ENCODE measurements at places on chromosomes 2 and 18.
A peak's percentile ranks its signal among the peaks of the same experiment; 100 is the strongest.

DNA sequence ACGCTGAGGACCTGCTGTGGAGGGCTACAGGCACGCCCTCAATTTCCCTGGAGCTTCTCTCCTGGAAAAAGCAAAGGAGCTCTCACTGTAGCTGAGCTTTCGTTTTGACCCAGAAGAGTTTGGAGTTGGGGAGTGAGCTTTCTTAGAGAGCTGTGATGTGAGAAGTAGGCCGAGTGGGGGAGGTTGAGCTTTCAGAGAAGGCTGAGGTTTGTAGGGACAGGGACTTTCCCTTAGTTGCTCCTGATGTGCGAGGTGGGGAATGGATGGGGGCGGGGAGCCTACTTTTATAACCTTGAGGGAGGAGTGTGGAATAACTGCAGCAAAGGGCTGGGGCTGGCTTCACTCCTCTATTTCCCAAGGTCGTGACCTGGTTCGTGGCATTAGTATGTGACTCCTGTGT, 47.1 kb downstream of the ZNF532 start:
- DNase-seq = no peak

- DNase-seq = no peak
Measured at GRCh38 chr2:98867539-98868309, 68.3 kb downstream of the CRACDL start.

GRCh38 chr2:109385506-109385905, 228.3 kb downstream of the SEPTIN10 start:
- DNase-seq = no peak

DNA sequence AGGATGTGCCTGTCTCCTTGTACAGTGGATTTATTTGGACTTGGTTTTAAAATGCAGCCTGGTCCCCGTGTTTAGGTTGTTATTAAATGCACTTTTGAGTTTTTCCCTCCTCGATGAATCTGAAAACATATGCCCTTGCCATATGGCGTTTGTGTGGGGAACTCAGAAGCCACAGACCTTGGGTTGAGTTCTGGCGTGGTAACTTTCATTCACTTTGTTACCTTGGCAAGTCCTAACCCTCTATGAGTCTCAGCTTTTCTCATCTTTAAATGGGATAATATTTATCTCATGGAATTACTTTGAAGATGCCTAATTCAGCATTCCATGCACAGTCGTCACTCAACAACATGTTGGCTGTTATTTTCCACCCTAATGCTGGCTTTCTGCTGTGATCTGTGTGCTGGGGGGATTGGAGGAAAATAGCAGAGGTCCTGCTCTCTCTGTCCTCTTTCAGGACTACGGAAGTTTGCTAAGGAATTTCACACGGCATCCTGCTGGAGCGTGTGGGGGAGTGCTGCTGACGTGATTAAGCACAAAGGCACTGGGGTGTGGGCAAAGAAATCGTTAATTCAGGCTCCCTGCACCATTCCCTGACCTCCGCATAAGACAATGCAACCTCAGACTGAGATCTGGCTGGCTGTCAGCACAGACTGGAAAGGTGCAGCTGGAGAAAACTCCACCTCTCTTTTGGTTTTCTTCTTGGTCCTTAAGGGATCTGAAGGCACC, 61.7 kb downstream of the LDLRAD4 start:
- DNase-seq = no peak

GRCh38 chr18:57951999-57952774, 91.8 kb upstream of the NEDD4L start:
- DNase-seq = no peak

DNA sequence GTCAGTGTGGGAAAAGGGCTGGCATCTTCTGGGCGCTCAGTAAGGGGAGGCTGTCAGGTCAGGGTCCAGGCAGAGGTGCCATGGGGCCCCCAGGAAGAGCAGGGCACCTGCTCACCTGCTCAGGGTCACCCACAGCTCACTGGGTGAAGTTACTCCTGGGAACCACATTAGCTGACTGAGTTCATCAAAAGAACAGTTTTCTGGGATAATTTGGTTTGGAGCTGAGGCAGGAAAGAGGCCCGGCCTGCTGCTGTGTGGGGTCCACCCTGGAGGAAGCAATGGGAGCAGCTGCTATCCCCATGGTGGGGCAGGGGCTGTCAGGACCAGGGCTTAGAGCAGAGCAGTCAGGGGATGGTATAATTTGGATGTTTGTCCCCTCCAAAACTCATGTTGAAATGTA, 97.2 kb upstream of the GPC1 start:
- DNase-seq = no peak

DNA sequence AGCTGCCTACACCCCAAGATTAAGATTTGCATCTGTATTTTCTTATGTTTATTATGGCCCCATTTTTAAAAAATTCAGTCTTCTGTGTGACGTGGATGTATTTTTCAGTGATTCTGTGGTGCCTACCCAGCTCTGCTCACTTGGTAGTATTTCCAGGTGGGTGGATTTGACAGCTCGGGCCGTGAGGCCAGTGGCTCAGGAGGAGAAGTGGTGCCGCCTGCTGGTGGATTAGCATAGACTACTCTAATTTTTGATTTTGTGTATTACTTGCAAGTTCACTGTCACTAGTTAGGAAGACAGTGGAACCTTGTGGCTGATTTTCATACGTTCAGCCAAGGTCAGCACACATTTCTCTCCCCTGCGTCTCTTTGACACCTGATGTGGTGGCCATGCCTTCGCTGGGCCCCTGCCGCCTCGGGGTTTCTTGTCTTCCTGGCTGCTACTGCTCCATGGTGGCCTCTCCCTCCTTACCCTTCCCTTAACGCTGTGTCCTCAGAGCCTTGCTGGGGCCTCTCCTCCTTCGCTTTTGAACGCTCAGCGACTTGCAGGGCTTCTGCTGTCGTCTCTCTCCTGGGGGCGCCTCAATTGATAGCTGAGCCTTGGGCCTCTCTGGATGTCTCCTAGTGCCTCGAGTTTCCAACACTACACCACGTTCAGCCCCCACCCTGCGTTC, 89.4 kb downstream of the DGKD start:
- DNase-seq = peak; percentile 78

GRCh38 chr2:107473150-107473549, 353.5 kb upstream of the RGPD4 start:
- no peak for DNase-seq

DNA sequence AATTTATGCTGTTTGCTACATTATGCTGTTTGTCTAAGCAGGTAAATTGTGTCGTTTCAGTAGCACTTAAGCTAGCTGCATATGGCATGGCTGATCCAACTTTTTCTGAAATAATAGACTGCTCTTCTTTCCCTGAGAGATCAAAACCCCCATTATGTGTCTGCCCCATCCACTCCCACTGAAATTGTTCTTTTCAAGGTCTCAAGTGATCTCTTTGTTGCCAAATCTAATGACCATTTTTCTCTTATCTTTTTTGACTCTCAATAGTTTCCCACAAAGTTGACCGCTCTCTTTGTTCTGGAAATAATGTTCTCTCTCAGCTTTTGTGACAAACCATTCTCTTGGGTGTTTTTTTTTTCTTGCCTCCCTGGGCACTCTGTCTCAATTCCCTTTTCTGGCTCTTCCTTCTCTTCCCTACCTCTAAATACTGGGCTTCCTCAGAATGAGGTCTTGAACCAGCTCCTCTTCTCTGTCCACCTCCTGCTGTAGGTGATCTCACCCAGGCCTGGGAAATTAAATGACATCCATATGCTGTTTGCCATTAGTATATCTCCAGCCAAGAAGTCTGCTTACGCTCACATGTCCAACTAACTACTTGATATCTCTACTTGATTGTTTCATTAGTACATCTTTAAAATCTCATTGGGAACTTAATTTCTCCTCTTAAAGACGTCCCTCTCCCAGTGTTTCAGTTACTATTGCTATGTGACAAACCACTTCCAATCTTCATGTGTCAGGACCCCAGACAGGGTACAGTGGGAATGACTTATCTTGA, 107.3 kb upstream of the TLK1 start:
- DNase-seq = no peak

DNA sequence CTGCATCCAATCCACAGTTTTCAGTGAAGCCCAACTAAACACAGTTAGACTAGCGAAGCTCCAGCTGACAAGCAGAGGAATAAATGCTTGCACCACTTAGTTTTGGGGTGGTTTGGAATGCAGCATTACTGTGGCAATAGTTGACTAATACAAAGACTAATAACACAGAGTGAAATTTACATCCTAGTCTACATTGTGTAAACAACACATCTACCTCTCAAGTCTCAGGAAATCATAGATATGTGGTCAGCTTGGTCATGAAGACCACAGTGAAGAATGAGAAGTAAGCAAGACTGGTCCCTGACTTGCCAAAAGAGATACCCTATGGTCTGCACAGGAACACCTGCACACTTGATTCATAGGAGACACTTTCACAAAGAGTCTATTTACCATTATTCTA, 155.1 kb upstream of the TANK start:
- no peak for DNase-seq

DNA sequence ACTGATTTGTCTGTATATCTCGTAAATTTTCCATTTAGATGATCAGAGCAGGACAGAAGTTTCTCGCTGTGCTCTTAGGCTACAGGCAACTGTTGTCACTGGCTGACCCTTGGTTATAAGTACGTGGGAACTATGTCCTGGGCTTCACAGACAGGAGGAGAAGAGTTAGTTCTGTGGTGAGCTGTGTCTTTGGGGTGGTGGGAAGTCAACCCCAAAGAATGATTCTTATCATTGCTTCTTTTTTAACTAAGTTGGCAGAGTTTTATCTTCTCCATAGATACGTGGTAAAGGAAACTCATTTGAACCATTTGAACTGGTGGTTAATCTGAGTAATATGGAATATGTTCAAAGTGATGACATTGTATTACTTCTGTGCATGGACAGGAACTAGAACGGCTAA, 230.6 kb upstream of the EPAS1 start:
- no peak for DNase-seq

DNA sequence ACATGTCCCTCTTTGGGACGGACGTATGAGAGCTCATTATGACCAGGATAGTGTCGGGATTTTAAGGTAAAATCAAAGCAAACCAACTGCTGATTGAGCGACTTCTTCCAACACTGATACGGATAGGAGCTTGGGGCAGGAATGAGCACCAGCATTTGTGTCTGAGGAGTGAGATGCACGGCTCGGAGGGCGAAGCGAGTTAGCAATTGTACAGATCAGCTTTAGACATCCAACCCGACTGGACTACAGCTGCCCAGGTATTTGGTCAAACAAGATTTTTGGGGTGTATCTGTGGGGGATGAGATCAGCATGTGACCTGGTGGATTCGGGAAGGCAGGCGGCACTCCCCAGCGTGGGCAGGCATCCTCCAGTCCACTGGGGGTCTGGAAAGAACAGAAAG, 76.1 kb downstream of the NDUFA10 start:
- no peak for DNase-seq

DNA sequence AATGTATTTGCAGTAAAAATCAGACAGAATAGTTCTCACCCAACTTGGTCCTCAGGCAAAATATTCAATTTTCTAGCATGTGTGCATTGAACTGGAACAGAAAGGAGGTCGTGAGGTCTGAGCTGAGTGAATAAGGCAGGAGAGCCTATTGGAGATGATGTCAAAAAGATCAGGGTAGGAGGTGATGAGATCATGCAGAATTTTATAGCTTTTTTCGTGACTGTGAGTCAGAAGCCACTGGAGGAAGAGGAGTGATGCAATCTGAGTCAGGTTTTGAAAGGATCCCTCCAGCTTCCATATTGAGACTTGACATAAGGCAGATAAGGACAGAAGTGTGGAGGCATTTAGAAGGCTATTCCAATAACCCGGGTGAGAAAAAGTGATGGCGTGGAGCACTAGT, 299.5 kb upstream of the SOX11 start:
- DNase-seq = no peak

- no peak for DNase-seq
Measured at GRCh38 chr2:119544075-119544938, at the start of gene CFAP221. CFAP221 (plus strand) TSS chr2:119544449; CDS start chr2:119546132, 1,683 bp downstream.

DNA sequence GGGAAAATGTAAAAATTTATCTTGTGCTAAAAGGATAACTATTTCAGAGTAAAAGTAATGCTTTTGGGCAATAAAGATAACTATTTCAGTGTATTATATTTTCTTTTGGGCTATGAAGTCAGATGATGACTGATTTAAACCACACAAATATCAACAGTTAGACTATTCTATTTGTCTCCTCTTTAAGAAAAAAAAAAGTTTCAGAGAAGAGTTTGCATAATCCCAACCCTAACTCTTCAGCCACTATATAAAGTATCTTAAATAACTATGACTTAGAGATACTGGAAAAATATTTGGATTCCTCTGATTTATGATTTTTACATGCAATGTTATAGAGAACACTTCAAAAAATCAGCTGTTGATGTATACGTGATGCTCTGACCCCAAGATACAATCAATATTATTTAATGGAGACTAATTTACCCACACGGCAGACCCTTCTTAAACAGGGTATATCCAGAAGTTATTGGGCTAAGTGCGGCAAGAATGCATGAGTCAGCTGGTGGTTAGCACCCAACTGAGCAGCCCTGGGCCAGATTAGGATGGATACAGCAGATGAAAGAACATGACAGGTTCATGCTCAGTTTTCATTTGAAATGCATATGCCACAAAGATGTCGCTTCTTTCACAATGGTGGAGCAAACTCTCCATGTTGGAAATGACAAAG, 279.0 kb downstream of the AFF3 start:
- DNase-seq = no peak

DNA sequence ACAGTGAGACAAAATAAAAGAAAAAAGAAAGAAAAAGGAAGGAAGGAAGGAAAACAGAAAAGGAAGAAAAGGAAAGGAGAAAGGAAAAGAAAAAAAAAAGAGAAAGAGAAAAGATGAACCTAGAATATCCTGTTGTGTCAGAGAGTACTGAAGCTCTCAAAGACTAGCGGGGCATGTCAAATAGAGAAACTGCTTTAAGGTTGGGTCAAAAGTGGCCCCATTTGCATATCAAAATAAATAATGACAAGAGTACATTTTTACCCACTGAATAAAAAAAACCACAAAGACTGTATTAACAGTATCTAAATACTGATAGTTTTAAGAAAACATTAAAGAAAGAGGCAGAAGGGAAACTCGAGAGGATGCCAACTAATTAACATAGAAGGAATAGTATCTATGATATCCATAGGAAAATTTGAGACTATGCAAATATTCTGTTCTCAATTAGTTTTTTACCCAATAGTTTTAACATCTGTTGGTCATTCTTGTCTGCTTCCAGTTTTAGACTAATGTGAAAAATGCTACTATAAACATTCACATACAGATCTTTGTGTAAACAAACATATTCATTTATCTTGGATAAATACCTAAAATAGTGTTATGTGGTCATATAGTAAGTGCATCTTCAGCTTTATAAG, 53.2 kb downstream of the SFXN5 start:
- DNase-seq = no peak

GRCh38 chr2:158659483-158659882, 135.6 kb upstream of the DAPL1 start:
- DNase-seq = no peak

DNA sequence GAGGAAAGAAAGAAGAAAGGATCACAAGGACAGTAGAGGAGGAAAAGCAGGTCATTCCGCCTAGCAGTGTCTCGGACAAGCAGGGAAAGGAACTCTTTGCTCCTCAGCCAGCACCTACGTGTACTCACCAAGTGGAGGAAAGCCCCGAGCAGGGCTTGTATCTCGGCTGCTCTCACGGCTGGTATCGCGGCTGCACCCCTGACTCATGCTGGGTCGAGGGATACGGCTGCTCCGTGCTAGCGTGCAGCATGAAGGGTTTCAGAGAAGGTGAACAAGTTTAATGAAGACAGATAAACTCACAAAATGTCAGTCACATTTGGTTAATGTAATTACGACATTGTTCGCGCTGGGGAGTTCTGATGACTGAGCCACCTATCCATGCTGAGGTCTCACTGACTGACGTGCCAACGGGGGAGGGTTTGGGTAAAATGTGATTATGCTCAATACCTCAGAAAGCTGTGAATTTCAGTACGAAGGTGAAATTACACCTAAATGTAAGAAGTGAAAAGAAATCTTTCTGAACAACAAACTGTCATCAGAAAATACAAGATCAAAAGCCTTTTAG, 112.1 kb upstream of the RNU4ATAC start:
- no peak for DNase-seq
